Activated CD4-positive, alpha-beta memory T cell treated with anti-CD3 and anti-CD28 coated beads for 36 hours (primary cell): ENCODE measurements at places on chromosomes 16 and 17.

DNA sequence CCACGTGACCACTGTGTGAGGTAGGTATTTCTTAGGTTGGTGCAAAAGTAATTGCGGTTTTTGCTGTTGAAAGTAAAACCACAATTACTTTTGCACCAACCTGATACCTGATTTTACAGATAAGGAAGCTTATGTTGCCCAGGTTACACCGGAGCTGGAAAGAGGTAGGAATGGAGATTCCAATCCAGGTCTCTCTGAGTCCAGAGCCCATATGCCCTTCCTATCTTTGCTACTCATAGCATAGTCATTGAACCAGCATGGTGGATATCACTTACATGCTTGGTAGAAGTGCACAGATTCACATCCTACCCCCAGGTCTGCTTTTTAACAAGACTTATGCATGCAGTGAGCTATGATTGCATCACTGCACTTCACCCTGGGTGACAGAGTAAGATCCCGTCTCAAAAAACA lies 61.8 kb downstream of the ARSG start:
- no peak for DNase-seq

- DNase-seq, result no peak
These were observed 195.5 kb downstream of the COPRS start for GRCh38 chr17:31663576-31663975.

DNA sequence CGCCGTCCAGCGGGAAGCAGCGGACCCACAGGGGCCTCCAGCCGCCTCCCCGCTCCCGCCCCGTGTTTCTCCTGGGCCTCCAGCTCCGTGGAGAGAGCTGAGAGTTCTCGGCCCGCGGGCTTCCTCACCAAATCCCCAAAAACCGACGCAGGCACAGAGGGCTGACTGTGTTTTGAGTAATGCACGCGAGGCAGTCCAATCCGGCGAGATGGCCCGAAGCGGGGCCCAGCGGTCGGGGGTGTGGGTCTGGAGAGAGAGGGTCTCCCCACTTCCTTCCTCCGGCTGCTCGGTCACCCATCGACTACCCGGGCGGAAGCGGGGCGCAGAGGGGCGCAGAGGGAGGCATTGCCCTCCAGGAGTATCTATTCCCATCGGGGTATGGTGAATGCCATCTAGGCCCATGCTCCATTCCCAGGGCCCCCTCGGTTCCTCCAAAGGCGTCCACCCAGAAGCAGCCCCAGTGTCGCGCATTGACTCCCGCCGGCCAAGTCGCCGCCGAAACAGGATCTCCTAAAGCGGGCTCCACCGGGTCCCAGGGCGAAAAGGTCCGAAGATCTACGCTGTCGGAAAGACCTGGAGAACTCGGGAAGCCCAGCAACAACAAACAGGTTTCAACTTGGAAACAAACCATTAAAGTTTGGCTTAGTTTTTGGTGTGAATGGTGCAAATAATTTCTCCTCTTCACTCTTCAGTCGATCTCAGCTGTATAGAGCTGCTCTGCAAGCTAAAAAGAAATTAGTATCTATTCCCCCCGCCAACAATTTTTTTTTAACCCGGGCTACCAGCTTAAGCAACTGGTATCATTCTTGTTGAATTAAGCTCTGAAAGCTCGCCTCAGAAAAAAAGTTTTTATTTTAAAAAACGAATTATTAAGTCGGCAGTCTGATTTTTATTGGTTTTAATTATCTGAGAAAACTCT lies 19.2 kb upstream of the HOXB13 start:
- no peak for DNase-seq

DNA sequence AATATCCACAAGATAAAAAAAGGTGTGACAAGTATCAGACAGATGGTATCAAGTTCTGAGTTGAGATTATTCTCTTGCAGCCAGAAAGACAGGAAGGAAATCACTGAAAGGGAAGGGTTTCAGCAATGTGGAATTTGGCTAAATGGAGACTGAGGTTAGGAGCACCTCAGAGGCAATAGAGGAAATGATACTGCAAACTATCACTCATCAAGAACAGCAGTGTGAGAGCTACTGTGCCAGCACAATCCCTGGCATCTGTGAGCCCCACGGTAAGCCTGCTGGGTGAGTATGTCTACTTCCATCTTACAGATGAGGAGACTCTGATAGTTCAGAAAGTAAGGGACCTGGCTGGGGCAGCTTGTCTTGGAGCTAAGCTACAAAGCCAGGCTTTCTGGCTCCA lies 162.0 kb downstream of the SALL1 start:
- DNase-seq, result no peak

DNA sequence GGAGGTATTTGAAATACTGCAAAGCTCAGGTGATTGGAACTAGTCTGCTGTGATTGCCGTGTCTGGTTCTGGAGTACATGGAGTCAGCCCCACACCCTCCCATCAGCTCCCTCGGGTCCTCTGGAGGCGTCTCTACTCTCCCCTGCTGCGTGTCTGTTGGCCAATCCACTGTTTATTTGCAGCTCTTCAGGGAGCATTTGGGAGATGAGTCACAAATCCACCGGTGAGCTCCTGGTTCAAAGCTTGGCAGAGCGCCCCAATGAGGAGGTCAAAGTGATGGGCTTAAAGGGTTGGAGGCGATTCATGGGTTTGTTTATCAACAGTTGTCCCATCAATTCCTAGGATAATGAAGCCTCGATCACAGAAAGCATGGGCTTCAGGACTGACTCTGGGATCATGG lies 14.6 kb downstream of the CALB2 start:
- no peak for DNase-seq

- no peak for DNase-seq
These were observed 99.3 kb downstream of the GAS7 start for GRCh38 chr17:10099051-10099571.

GRCh38 chr17:6162216-6162615 lies 92.0 kb downstream of the WSCD1 start:
- DNase-seq, result no peak

GRCh38 chr16:68396481-68396880 lies 51.8 kb downstream of the SMPD3 start:
- peak; percentile 63 for DNase-seq

- no peak for DNase-seq
These were observed 23.1 kb upstream of the ITGAX start for GRCh38 chr16:31331807-31332301.

GRCh38 chr17:43482103-43483012 lies 1.4 kb upstream of the DHX8 start:
- DNase-seq, result no peak

DNA sequence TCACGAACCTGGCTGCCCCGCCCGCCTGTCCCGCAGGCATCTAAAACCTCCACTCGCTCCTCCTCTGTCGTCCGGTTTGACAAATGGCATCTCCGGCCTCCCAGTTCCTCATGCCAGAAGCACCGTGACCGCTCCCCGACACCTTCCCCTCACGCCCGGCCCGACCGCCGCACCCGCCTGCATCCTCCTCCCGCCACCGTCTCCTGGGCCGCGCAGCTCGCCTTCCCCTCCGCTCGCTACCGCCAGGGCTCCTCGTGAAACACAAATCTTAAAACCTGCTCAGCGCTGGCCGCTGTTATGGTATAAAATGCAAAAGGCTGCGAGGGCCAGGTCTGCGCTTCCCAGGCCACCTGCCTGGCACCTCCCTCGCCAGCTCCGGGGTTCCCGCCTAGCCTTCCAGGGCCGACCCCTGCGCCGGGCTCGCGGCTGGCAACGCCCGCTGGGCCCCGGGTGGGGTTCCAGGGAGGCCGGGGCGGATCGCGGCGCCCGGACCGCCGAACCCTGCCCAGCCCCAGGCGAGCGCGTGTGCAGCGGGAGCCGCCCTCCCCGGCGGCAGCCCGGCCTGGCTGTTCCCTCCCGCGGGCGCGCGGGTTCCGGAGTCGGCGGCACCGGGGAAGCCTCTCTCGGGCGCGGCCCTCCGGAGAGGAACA lies 488 bp downstream of the SPSB3 start:
- peak; percentile 47 for DNase-seq

DNA sequence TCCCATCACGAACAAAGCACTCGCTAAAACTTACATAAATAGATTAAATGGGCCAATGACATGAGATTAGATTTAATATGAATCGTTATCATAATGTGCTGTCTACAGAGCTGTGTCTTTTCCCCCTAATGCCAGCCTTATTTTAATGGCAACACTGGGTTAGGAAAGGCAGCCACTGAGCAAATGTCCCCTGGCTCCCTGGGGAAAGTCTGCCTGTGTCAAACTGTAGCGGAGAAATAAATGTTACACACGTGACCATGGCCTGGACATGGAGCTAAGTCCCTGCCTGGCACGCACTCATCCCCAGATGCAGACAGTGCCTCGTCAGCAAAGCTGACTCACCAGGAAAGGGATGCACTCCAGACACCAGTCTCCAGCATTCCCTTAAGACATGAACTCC lies 61.3 kb upstream of the SDK2 start:
- no peak for DNase-seq

- DNase-seq, result no peak
These were observed 150.0 kb downstream of the NPIPB11 start for GRCh38 chr16:29256501-29256981.

DNA sequence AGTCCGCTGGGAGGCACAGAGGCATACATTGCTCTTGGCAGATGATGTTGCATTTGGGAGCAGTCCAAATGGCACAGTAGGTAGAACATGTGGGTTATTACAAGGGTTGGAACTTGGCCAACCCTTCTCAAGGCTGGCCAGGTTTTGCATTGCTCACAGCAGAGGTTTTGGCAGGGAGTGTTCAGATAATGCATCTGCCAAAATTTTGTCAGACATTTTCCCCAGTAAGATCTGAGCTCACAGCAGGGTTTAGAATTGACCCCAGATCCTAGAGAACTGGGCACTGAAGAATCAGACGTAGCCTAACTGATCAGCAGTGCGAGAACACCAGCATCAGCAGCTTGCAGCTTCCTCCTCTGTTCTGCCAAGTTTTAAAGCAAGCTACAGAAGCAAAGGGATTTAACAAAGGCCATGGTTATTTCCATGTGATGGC lies 468.8 kb upstream of the KIF2B start:
- DNase-seq, result no peak

DNA sequence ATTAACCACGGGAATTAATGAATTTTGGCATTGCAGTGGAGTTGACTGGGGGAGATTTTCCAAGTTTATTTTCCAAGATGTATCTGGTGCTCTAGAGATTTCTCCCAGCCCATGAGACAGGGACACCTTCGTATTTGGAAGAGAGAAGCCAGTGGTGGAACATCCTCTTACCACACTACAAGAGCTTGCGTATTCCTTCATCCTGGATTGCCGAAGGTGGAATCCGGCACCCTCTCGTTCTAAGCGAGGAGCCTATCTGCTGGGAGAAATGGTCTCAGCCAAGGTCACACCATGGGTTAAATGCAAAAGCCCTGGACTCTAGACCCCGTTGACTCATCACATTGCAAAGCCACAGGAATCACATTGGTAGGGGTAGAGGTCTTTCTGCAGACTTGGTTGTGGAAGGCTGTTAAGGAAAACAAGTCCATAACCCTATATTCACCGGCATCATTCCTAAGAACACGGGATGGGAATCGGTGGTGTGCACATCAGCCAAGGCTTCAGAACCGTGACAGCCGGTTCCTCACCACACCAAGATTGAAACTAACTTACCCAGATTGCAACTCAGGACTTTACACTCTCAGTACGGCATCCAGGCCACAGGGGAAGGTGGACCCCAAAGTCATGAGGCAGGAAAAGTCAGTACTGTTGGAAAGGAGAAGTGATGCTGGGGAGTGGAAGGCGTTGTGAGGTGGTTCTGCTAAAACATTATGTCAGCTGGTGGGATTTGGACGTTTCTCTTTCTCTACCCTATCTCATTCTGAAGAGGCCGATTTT lies 259.8 kb downstream of the CPPED1 start:
- no peak for DNase-seq

- no peak for DNase-seq
These were observed 36.3 kb upstream of the BCAR1 start for GRCh38 chr16:75287708-75288107.

DNA sequence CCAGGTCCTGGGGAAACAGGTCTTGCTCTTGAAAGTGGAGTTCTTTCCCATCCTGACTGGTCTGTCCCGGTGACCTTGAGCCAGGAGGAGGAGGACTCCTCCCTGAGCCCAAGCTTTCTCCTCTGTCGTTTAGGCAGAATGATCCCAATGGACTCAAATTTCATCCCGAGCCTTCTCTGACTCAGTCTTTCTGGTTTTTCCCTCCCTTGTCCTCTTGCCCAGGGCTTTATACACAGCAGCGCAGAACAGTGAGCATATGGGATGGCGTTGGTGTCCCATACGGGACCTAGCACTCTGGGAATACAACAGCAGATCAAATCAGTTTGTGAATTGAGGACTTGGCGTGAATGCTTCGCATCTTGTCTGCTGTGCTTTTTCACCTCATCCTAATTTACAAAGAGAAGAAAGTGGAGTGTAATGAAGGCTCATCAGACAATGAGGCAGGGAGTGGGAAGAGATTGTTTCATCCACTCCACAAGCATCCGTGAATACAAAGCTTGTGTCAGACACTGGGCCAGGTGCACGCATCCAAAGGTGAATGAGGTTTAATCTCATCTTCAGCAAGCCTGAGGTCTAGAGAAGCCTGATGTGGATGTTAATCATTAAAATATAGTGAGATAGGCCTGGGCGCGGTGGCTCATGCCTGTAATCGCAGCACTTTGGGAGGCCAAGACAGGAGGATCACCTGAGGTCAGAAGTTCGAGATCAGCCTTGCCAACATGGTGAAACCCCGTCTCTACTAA lies 1.1 kb upstream of the XYLT1 start:
- DNase-seq, result no peak

GRCh38 chr16:26765087-26765486 lies 301.6 kb upstream of the C16orf82 start:
- no peak for DNase-seq

- peak; percentile 19 for DNase-seq
These were observed 73.9 kb downstream of the CEP95 start for GRCh38 chr17:64580384-64581315.

- no peak for DNase-seq
These were observed 1.8 kb downstream of the NLRP1 start for GRCh38 chr17:5582209-5583185.

- DNase-seq, result no peak
These were observed 23.7 kb downstream of the CNGB1 start for GRCh38 chr16:57947261-57947660.

- no peak for DNase-seq
These were observed 1.1 kb downstream of the USP31 start for GRCh38 chr16:23148166-23148512.

GRCh38 chr16:18933501-18933900 lies 7.3 kb upstream of the SMG1 start:
- DNase-seq, result no peak

DNA sequence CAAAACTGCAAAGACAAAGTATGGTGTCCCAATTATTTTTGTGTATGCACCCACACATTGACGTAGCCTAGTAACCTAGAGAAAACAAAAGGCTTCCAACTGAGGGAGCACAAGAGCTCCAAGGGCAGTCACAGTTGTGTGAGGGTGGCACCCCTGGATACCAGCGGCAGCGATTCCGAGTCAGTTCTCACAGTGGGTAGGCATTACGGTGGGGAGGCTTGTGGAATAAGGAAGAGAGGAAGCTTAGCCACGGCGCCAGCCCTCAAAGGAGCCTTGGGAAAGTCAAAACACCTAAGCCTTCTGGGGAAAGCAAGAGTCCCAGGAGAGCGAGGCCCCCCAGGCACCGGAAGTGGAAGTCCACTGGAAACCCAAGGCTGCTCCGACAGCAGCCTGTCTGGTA lies 31.0 kb upstream of the ADCY9 start:
- no peak for DNase-seq

- no peak for DNase-seq
These were observed 618 bp downstream of the RUSF1 start for GRCh38 chr16:31507617-31507928.
